ENCODE measurements at places on chromosomes 2 and 18.

DNA sequence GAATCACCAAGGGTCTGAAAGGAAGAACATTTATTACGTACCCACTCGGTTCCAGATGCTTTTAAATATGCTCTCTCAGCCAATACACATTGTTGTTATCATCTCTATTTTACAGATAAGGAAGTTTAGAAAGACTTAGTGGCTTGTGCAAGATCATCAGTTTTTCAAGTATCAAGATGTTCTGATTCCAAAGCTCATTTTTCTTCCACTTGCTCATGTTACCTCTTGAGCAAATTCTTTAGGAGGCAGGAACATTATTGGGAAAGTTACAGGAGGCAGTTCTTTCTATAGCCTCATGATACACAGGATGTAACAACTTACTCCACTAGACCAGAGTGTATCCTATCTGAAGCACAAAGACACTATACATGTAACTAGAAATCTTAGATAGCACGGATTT is 65.0 kb upstream of the MMADHC start:
- no peak for DNase-seq

GRCh38 chr2:73896362-73897239 is 3.8 kb downstream of the ACTG2 start:
- peak; percentile 23 for DNase-seq

- no peak for DNase-seq
Measured at GRCh38 chr2:151326554-151326953, 30.8 kb upstream of the TNFAIP6 start.

DNA sequence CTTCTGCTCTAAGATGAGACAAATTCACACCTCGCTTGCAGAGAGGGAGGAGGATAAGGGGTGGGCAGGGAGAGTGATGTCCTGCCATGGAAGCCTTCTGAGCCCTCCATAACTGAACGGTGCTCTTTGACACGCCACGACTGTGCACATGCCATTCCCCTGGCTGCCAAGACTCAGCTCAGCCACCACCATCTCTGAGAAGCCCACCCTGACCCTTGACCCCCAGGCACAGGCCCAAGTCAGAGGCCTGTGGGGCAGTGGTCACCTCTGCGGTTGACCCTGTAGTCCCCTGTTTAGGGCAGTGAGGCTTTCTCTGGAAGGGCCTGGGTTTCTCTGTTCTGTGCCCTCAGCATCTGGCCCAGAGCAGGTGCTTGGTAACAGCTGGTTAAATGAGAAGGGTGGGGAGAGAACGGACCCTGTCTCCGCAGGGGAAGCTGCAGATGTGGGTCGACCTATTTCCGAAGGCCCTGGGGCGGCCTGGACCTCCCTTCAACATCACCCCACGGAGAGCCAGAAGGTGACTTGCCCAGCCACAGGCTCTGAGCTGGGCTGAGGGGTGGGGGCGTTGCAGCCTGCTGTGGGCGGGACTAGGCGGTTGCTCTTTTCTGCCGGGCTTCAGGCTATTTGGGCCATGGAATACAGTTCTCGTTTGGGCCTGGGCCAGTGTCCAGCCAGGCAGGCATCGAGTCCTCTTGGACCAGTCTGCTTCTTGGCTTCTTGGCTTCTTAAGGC is 215.1 kb downstream of the DYSF start:
- DNase-seq: no peak

DNA sequence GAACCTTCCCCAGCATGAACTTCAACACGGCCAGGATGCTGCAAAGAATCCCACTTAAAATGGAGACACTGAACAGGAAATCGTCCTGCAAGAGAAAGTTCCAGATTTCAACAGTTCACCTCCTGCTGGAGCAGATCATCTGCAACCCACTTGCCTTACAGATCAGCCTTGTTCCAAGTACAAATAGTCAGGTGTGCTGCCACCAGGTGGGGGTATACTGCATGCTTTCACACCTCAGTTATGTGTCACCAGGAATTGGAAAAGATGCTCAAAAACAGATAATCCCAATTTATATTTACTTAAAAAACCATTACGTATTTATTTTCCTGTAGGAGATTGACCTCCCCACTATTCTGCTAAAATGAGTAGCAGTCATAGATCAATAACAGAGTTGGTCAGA is 212.3 kb downstream of the MGAT5 start:
- peak; percentile 19 for DNase-seq

Measured in CD4-positive, alpha-beta T cell treated with Interleukin-15 for 4 hours (primary cell).